Left forelimb (tissue), 1 donor: ENCODE measurements at places on chromosomes 5 and 9.

- no peak for DNase-seq
Measured at GRCh38 chr5:17828681-17829080, 194.4 kb downstream of the TAF11L14 start.

GRCh38 chr5:57676222-57677098, 193.8 kb upstream of the ACTBL2 start:
- DNase-seq = no peak

- no peak for DNase-seq
Measured at GRCh38 chr9:118578467-118578866, 790.8 kb downstream of the BRINP1 start.

GRCh38 chr5:143336485-143336884, 67.0 kb downstream of the NR3C1 start:
- no peak for DNase-seq

GRCh38 chr9:135403733-135404450, 75.7 kb upstream of the PPP1R26 start:
- no peak for DNase-seq

DNA sequence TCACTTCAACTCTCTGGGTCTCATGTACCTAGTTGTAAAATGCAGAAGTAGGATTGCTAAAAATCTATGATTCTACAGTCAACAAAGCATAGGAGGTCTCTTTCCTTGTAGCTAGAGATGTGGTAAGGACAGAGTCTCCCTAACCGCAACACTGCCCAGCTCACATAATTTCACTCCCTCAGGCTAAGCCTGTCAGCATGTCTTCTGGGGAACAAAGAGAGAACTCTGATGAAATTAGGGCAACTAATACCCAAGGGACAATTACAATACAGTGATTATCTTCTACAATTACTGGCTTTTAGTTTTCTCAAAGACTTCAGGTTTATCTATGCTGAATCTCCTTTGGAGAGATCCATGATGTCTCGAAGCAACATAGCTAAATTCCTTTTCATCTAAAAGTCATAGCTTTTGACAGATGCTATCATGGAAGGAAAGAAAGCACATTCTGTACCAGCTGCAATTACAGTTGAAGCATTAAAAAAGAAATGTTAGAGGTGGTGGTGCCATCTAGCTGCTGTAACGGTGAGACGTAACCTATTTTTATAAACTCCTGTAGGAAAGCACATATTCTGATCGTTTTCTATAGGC, 141.1 kb upstream of the TARS1 start:
- no peak for DNase-seq

DNA sequence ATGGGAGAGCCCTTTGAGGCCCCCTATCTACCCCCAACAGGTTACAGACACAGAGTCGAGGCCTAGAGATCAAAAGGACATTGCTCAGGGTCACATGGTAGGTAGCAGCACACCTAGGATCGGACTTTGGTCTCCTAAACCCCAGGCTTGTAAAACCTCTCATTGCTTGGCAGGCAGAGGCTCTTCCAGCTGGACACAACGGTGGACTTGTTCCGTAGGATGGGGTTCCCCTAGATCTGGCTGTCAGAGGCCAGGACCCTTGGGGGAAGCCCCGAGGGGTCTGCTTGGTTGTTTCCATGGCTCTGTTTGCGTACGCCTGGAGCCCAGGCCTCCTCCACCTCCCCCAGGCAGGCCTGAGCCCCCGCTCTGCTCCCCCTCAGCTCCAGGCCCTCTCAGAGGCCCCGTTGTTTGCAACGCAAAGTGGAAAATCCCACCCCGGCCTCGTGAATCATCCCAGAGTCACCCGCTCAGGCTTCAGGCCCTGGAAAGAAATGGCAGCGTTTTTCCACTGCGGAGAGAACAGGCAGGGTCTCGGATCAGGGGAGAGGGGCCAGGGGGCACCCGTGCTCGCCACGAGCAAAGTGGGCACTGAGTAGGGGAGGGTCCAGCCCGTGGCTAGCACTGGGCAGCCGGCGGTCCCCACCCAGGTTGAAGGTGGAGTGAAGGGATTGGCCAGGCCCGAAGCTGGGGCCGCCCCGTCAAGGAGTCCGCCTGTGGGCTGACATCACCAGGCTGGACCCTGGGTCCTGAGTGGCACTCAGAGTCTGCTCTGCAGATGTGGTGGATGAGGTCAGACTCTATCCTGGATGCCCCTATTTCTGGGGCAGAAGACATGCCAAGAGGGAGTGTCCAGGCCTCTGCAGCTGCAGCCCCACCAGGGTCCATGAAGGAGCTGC, 19.8 kb downstream of the COL27A1 start:
- no peak for DNase-seq

GRCh38 chr5:51376509-51376908, 6.7 kb upstream of the ISL1 start:
- DNase-seq = no peak

- no peak for DNase-seq
Measured at GRCh38 chr9:69143291-69143690, 30.8 kb upstream of the TJP2 start.

GRCh38 chr5:90366948-90367347, 42.6 kb downstream of the CETN3 start:
- DNase-seq = no peak

- DNase-seq = no peak
Measured at GRCh38 chr9:105760053-105760452, 65.7 kb downstream of the TMEM38B start.

DNA sequence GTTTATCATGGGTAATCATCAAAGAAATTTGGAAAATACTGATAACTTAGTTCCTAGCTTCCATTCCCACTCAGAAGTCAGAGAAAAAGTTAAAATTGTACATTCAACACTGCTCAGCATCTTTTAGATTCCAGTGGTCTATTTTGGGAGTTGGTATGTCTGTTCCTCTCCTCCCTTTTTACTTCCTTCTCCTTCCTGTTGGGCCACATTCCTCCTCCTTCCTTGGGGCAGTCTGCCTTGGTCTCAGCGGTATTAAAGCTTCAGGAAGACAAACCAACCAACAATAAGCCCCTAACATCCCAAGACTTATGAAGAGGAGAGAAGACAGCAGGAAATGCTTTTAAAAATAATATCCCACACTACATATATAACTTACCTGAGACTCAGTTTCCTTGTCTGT, 49.9 kb upstream of the SSBP2 start:
- DNase-seq = no peak

GRCh38 chr5:139246394-139246793, 47.1 kb upstream of the MATR3 start:
- DNase-seq = no peak

DNA sequence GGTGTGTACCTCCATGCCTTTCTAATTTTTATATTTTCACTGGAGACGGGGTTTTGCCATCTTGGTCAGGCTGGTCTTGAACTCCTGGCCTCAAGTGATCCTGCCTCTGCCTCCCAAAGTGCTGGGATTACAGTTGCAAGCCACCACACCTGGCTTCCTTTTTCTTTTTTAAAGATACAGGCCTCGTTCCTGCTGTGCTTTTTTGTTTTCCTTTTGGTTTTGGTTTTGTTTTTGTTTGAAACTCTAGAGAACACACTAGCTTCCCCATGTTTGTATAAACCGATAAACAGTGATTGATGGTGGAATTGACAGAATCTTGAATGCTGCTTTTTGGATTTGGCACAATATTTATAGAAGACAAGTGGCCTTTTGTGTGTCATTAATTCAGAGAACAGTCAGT, 1603.4 kb downstream of the MAT2B start:
- no peak for DNase-seq

GRCh38 chr5:142901476-142902185, 131.5 kb downstream of the ARHGAP26 start:
- no peak for DNase-seq

DNA sequence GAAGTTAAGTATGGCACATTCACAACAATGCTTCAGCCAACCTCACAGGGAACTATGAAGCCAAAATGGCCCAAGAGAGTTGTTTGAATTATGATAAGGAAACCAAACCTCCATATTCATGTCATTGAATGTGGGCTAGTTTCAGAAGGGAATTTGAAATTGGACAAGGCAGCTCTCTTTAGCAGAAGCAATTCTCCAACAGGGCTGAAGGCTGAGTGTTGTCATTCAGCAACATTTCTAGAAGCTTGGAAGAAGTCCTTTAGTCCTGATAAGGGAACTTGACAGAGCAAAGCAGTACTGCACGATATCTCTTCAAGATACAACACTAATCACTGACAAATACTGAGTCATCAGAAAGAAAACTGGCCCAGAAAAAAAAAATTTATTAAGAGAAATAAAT, 115.4 kb downstream of the SLC25A46 start:
- DNase-seq = no peak

DNA sequence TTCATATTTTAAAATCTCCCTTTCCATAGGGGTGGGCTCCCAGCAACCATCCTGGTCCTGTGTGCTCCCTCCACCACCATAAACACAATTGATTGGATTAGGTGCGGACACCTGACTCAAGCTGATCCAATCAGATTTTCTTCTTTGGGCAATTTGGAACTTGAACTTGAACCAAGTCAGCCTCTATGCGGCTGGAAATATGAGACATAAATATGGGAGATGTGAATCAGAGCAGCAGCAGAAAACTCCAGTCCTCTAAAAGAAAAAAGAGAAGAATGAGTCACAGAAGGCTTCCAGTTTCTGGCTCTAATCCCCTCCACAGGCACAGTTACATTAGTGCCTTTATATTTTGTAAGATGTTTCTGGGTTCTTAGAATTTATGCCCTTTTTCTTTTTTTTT, 306.6 kb downstream of the MLLT3 start:
- DNase-seq = no peak

DNA sequence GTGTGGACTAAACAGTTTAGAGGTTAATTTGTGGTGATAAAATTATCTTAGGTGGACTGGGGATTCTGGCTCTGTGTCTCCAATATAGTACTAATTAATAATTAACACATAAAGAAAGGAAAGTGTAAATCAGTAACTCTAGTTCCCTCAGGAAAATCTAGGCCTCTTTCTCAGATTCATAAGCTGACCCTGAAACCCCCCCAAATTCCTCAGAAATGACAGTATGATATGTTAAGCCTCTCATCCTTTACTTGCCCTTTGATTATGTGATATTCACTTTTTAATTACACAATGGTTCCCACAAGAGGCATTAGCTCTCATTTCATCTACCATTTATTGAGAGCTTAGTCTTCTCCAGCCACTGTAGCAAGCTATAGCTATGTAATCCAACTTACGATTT, 636.2 kb upstream of the SEMA6A start:
- DNase-seq = no peak

GRCh38 chr5:41843456-41844370, 26.5 kb downstream of the OXCT1 start:
- DNase-seq = no peak

DNA sequence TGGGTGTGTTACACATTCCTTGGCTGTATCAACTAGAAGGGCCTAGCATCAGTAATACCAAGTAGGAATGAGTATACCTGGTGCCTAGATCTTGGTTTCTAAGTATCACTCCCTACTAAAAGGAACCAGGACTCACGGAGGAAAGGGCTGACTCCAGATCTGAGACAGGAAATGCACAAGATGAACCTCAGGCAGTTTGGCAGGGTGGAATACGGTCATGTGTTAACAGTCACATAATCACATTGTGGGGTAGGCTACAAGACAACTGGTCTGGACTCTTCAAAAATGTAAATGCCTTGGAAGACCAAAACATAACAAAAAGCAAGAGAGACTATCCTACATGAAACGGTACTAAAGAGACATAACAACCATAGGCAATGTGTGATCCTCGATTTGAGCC, 158.8 kb downstream of the CRB2 start:
- no peak for DNase-seq

GRCh38 chr9:93181672-93182435, 2.1 kb upstream of the WNK2 start:
- no peak for DNase-seq

DNA sequence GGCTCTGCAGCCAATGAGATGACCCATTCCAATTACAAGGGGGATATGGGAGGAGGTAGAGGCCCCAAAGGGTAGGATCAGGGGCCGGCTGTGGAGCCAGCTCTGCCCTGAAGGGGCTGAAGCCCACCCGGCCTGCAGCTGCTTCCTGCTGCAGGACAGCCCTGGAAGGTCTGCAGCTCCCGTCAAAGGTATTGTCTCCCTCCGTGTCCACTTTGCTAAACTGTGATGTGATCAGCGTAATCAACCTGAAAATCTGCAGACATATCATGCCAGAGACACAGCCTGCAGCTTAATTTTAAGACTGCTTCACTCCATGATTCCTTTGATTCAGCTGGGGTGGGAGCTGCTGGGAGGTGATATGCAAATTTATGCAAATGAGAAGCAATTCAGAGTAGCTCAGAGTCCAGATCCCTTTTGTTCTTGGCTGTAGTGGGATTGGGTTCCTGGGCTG, 90.7 kb downstream of the GADD45G start:
- no peak for DNase-seq

DNA sequence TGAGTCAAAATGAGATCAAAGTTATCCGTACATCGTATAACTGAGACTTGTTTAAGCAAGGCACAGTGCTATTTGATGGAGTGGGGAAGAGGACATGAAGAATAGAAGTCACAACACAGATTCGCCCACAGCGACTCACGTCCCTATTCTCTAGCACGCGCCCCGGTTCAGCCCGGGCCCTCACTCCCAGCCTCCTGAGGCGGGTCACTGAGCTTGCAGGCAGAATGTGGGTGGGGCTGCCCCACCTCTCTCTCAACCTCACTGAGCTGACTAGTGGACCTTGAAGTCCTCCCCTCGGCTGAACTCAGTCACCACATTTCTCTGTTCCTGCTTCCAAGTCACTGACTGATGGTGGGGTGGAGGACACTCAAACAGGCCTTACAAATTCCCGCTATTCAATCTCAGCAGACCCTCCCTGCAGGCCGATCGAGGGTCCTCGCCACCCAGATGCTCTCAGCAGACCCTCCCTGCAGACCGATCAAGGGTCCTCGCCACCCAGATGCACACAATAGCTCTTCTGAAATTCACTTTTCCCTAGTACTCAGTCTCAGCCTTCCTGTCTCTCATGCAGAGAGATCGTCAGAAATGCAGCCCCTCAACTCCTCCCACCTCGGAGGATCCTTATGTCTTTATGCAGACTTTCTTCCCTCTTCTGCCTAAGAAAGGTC, 12.9 kb downstream of the GLDC start:
- DNase-seq = no peak

- DNase-seq = no peak
Measured at GRCh38 chr5:163916376-163916775, 411.0 kb downstream of the MAT2B start.

GRCh38 chr5:33235824-33236223, 204.9 kb upstream of the TARS1 start:
- no peak for DNase-seq

- DNase-seq = no peak
Measured at GRCh38 chr9:89410641-89411350, 87.1 kb downstream of the SEMA4D start.

- DNase-seq = no peak
Measured at GRCh38 chr9:87862536-87863268, 20.0 kb upstream of the SPATA31E1 start.
